ENCODE measurements at places on chromosomes 3 and 15. TPM values are rescaled to one million over a fixed set of nuclear protein-coding genes. Genes with fewer than 3 reads are reported as not detected.

COX17 gene
- total RNA-seq: 36.0 TPM

FSIP1 gene
- total RNA-seq: 0.79 TPM

SUSD5 gene
- 14.1 TPM for total RNA-seq

UBE2E1 gene
- total RNA-seq: 55.0 TPM

TMEM108 gene
- not detected for total RNA-seq

C2CD4A gene
- not detected for total RNA-seq

GP9 gene
- total RNA-seq: not detected

ITGA11 gene
- 2.0 TPM for total RNA-seq

ANKDD1A gene
- 3.3 TPM for total RNA-seq

RYK gene
- total RNA-seq: 41.4 TPM

TRH gene
- not detected for total RNA-seq

KLHL6 gene
- total RNA-seq: not detected

CASR gene
- not detected for total RNA-seq

LMCD1 gene
- total RNA-seq: 15.6 TPM

CLCN2 gene
- 11.6 TPM for total RNA-seq

ARID3B gene
- total RNA-seq: 0.44 TPM

MCTP2 gene
- total RNA-seq: 0.72 TPM

SYNM gene
- 71.3 TPM for total RNA-seq

SENP5 gene
- total RNA-seq: 35.6 TPM

RBPMS2 gene
- total RNA-seq: 0.11 TPM

LRRIQ4 gene
- not detected for total RNA-seq

TM4SF18 gene
- total RNA-seq: 2.4 TPM

STAC gene
- total RNA-seq: 29.1 TPM

PRSS50 gene
- total RNA-seq: not detected

SNURF gene
- total RNA-seq: 1.4 TPM

SLITRK3 gene
- total RNA-seq: not detected

HYKK gene
- total RNA-seq: 4.1 TPM

XYLB gene
- total RNA-seq: 3.0 TPM

TGM5 gene
- 0.24 TPM for total RNA-seq

SPINK8 gene
- not detected for total RNA-seq

RLBP1 gene
- 0.16 TPM for total RNA-seq

SERPINI2 gene
- total RNA-seq: not detected

C3orf20 gene
- not detected for total RNA-seq

IL17RE gene
- 0.37 TPM for total RNA-seq
